ENCODE measurements at places on chromosomes 3 and 15.

- no peak for DNase-seq
Observed at GRCh38 chr3:183015185-183015584, 34.8 kb upstream of the DCUN1D1 start.

DNA sequence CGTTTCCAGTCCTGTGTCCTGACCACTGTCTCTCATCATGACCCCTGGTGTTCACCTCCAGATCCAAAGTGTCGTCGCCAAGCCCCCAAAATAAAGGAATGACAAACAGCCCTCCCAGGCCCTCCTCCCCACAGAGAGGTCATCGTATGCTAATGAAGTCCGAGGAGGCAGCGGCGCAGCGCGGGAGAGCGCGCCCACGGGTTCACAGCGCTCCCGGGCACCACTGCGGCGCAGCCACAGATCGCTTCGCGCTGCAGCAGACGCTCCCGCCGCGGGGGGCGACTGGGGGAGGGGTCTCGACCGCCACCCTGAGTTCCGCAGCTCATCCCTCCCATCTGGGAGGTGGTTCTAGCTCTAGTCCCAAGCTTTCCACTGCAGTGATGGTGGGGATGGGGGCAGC, 1.3 kb downstream of the DGKG start:
- DNase-seq, result no peak

- DNase-seq, result no peak
Observed at GRCh38 chr3:11389386-11390268, 117.4 kb downstream of the ATG7 start.

DNA sequence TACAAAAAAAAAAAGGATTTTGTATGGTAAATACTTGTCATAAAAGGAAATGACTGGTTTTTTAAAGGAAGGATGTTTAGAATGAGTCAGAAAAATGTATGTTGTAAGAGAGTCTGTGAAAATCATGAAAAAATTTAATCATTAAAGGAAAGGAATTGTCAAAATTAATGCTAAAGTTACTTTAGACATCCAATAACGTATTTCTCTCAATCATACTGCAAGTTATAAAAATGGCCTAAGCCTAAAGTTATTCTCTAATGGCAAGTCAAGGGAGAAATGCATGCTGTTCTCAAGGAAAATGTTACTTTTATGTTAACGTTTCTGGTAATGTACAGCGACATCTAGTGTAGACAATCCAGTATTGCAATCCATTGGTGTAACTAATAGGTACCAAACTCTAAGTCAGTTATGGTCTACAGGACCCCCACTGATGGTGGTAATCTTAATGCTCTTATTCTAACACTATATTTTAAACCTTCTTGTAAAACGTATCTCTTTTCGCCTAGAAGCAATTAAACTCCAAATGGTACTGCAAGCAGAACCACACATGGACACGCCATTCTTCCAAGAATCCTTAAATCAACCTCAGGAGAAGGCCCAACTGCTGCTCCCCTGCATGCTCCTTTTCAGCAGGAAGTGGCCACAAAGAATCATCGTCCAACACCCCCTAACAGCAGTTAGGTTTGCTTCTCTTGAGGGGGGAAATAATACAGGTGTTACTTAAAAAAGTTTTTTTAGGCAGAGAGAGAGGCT, 35.2 kb downstream of the NCEH1 start:
- DNase-seq, result no peak

- DNase-seq, result no peak
Observed at GRCh38 chr3:149977386-149977785, 6.7 kb upstream of the PFN2 start.

- DNase-seq, result no peak
Observed at GRCh38 chr3:126050626-126051025, 33.3 kb downstream of the SLC41A3 start.

Measured in pancreas (tissue), 10 donors.